ENCODE measurements at places on chromosomes 2 and 18. TPM values are rescaled to one million over a fixed set of nuclear protein-coding genes. Genes with fewer than 3 reads are reported as not detected.

Gene C2orf72
- 0.08 TPM for total RNA-seq

Gene FIGN
- 14.8 TPM for total RNA-seq

GRCh38 chr2:116718451-116718850, 1096.0 kb upstream of the DDX18 start:
- no peaks in the 10 kb centered on the region for H3K4me1 ChIP-seq
- no peak overlapping the region for H3K4me3 ChIP-seq
- H3K27me3 ChIP-seq = no peaks in the 10 kb centered on the region
- DNase-seq = no peak
- no peaks in the 10 kb centered on the region for H3K36me3 ChIP-seq

DNA sequence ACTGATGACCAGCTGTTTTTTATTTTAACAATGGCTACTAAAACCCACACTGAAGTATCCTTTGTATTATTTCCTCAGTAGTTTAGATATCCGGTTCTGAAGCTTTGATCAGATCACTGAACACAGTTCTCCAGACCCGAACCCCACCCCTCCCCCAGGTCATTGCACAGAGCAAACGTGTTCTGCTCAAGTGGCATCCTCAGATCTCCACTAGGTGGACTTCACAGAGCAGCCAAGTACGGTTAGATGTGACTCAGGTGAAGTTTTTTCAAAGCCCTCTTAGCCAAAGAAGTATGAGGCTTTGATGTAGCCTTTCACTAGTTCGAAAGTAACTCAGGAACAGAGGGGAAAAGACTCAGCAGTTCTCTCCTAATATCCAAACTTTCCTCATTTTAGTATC, 142.7 kb upstream of the NRP2 start:
- no peak overlapping the region for H3K4me3 ChIP-seq
- H3K27ac ChIP-seq = no peak overlapping the region
- no peaks in the 10 kb centered on the region for H3K4me1 ChIP-seq
- no peak for DNase-seq
- no peaks in the 10 kb centered on the region for H3K27me3 ChIP-seq

DNA sequence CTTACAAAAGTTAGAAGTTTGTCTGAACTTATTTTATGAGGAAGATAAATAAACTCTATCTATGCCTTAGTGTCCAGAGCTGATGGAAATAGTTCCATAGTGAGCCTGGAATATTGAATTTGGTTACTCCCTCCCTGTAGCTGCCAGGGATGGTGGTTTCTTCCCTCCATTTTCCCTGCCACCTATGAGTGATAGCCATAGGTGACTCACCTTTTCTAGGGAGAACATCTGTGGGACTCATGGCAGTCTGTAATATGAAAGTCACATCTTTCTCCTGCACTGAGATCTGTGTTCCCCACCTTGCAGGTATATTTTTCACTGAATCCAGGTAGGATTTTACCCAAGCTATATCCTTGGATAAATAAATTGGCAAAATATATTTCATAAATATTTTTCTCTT, 148.8 kb downstream of the TPGS2 start:
- no peaks in the 10 kb centered on the region for H3K4me1 ChIP-seq
- no peaks in the 10 kb centered on the region for H3K27me3 ChIP-seq
- no peaks in the 10 kb centered on the region for H3K36me3 ChIP-seq
- DNase-seq = no peak
- no peak overlapping the region for H3K27ac ChIP-seq

GRCh38 chr18:38575648-38576047, 1010.0 kb upstream of the CELF4 start:
- no peak overlapping the region for H3K4me3 ChIP-seq
- H3K4me1 ChIP-seq = no peaks in the 10 kb centered on the region
- DNase-seq = no peak
- H3K27me3 ChIP-seq = no peaks in the 10 kb centered on the region
